ENCODE measurements at places on chromosomes 13 and 19. TPM values are rescaled to one million over a fixed set of nuclear protein-coding genes. Genes with fewer than 3 reads are reported as not detected.

GRCh38 chr19:495402-496111 is 729 bp upstream of the MADCAM1 start:
- H3K4me1 ChIP-seq: no peaks in the 10 kb centered on the region
- no peak overlapping the region for H3K4me3 ChIP-seq
- DNase-seq: peak; percentile 41
- H3K27ac ChIP-seq: no peak overlapping the region
- peaks cover 20% of the 10 kb centered on the region for H3K27me3 ChIP-seq
- peaks cover 11% of the 10 kb centered on the region for H3K36me3 ChIP-seq

DNA sequence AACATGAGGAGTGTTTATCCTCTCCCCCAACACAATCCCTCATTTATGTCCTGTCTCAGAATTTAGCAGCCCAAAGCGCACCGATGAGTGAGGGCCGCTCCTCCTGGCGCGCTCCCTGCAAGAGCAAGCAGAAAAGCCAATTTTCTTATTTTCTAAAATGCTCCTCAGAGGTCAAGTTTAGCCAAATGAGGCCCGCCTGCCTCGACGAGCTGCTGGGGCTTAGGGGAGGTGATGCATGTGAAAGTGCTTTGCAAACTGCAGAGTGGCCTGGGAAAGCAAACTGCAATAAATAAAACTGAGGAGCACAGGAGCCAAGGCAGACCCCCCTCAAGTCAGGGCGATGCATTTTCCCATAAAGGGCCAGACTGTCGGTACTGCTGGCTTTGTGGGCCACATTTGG is 29.0 kb downstream of the CAPS start:
- H3K27me3 ChIP-seq: no peaks in the 10 kb centered on the region
- peaks cover 30% of the 10 kb centered on the region for H3K36me3 ChIP-seq
- H3K4me1 ChIP-seq: no peaks in the 10 kb centered on the region

DNA sequence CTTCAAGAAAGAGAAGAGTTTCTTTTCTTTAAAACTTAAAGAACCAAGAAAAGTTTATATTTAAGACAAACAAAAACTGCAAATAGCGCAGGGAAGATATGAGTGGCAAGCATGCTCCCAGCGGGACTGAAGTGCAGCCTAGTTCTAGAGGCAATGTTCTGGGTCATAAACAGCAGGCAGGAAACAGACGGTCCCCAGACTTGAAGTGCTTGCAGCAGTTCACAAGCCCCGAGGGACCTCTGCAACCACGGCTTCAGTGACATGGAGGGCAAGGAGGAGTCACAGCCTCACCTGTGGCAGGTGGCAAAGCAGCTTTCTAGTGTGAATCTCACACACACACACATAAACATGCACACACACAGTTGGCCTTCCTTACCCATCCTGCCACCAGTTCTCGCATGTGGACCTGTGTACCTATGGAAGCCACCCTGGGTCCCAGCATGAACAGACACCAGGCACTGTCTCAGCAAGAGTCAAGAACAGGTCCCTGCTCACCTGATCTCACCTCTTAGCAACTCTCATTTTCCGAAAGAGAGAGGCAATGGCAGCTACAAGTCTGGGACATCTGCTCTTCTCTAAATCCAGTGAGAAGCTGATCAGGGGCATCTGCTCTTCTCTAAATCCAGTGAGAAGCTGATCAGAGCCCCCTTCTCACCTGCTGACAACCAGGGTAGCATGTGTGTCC is 162.0 kb downstream of the EFNB2 start:
- H3K27me3 ChIP-seq: no peaks in the 10 kb centered on the region
- no peak overlapping the region for H3K27ac ChIP-seq

GRCh38 chr13:20446900-20447299 is 78.8 kb downstream of the CRYL1 start:
- H3K4me1 ChIP-seq: no peaks in the 10 kb centered on the region
- H3K27ac ChIP-seq: no peak overlapping the region
- DNase-seq: no peak

DNA sequence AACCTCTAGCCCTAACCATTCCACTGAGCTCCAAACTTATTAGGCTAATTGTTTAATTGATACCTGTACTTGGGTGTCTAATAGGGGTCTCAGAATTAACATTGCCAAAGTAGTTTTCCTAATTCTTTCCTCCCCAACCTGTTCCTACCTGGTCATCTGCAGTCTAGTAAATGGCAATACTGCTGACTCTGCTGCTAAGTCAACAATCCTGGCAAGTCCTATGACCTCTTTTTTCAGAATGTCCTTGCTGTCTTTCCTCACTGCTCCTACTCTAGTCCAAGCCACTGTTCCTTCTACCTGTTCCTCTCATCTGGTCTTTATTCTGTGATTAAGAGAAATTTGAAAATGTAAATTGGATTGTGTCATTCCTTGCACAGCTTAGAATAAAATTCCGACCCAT is 143.9 kb downstream of the MTUS2 start:
- no peaks in the 10 kb centered on the region for H3K27me3 ChIP-seq
- H3K36me3 ChIP-seq: no peaks in the 10 kb centered on the region
- DNase-seq: no peak
- H3K4me1 ChIP-seq: no peaks in the 10 kb centered on the region

GRCh38 chr19:2255982-2256685 is at the start of gene JSRP1:
Gene JSRP1, minus strand, starts transcription at chr19:2256417. Its CDS starts 1,103 bp downstream, at chr19:2255314.
- H3K27me3 ChIP-seq: no peaks in the 10 kb centered on the region
- peaks cover 6% of the 10 kb centered on the region for H3K4me1 ChIP-seq
- H3K27ac ChIP-seq: no peak within 1 kb of the TSS
- no peak for DNase-seq
- H3K36me3 ChIP-seq: no peaks in the 10 kb centered on the region
- H3K4me3 ChIP-seq: no peak within 1 kb of the TSS

GRCh38 chr19:37699057-37699456 is 20.5 kb downstream of the ZNF607 start:
- H3K4me1 ChIP-seq: no peaks in the 10 kb centered on the region
- H3K4me3 ChIP-seq: no peak overlapping the region
- no peak overlapping the region for H3K27ac ChIP-seq
- DNase-seq: no peak
- H3K27me3 ChIP-seq: no peaks in the 10 kb centered on the region

- DNase-seq: no peak
- peak overlapping the region; percentile 36 for H3K27ac ChIP-seq
- no peaks in the 10 kb centered on the region for H3K27me3 ChIP-seq
These were observed 192.1 kb downstream of the TM9SF2 start for GRCh38 chr13:99693351-99693750.

DNA sequence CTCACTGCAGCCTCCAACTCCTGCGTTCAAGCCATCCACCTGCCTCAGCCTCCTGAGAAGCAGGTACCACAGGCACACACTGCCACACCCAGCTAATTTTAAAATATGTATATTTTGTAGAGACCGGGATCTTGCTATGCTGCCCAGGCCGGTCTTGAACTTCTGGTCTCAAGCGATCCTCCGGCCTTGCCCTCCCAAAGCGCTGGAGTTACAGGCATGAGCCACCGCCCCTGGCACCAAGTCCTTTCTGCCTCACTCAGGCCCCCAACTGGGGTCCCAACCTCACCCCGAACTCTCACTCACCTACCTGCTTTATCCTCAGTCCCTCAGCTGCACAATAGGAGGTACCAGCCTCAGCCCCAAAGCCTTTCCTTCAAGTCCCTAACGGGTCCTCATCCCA is 635 bp upstream of the COL5A3 start:
- H3K4me3 ChIP-seq: peak overlapping the region; percentile 54
- peaks cover 20% of the 10 kb centered on the region for H3K4me1 ChIP-seq
- peaks cover 78% of the 10 kb centered on the region for H3K27me3 ChIP-seq
- no peak overlapping the region for H3K27ac ChIP-seq

DNA sequence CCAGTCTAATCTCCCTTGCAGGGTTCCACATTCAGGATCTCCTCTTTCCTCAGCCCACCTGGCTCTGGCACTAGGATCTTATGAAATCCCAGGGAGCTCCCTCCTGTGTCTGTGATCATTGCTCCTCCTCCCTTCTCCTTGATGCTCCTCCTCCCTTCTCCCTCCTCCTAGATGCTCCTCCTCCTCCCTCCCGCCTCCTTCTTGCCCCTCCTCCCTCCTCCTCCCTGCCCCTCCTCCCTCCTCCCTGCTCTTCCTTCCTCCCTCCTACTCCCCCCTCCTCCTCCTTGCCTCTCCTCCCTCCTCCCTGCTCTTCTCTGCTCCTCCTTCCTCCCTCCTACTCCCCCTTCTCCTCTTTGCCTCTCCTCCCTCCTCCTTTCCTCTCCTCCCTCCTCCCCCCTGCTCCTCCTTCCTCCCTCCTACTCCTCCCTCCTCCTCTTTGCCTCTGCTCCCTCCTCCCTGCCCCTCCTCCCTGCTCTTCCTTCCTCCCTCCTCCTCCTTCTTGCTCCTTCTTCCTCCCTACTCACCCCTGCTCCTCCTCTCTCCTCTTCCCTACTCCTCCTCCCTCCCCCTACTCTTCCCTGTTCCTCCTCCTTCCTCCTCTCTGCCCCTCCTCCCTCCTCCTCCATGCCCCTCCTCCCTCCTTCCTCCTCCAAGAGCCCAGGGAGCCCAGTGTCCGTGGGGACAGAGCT is 14.9 kb upstream of the ZBTB7A start:
- H3K4me1 ChIP-seq: no peaks in the 10 kb centered on the region
- no peak overlapping the region for H3K4me3 ChIP-seq
- H3K36me3 ChIP-seq: peaks cover 12% of the 10 kb centered on the region
- H3K27me3 ChIP-seq: no peaks in the 10 kb centered on the region

- no peaks in the 10 kb centered on the region for H3K27me3 ChIP-seq
- H3K4me3 ChIP-seq: peak overlapping the region; percentile 1
- peaks cover 40% of the 10 kb centered on the region for H3K4me1 ChIP-seq
- H3K36me3 ChIP-seq: peaks cover 13% of the 10 kb centered on the region
These were observed 19.7 kb downstream of the MED26 start for GRCh38 chr19:16608290-16608739.

DNA sequence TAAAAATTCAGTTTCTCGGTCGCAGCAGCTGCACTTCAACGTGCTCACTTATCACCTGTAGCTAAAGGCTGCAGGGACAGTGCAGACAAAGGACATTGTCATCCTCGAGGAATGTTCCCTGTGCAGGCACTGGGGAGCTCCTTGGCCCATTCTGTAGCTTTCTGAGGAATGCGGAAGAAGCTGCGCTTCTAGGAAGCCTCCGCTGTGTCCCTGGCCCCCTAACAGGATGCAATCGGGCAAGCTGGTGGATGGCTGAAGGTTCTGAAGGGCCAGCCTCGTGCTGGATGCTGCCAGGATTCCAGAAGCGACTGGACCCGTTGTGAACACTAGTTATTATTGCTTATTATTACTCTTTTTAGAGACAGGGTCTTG is 8.1 kb downstream of the ANO8 start:
- H3K27me3 ChIP-seq: no peaks in the 10 kb centered on the region
- H3K4me3 ChIP-seq: no peak overlapping the region
- H3K4me1 ChIP-seq: peaks cover 5% of the 10 kb centered on the region
- peaks cover 48% of the 10 kb centered on the region for H3K36me3 ChIP-seq

- H3K27ac ChIP-seq: no peak overlapping the region
- no peak for DNase-seq
- no peaks in the 10 kb centered on the region for H3K36me3 ChIP-seq
- no peak overlapping the region for H3K4me3 ChIP-seq
- H3K27me3 ChIP-seq: peaks cover 73% of the 10 kb centered on the region
These were observed 16.6 kb downstream of the CEACAM7 start for GRCh38 chr19:41671486-41671885.

GRCh38 chr13:48875047-48875446 is 100.7 kb upstream of the FNDC3A start:
- peaks cover 9% of the 10 kb centered on the region for H3K4me1 ChIP-seq
- no peak overlapping the region for H3K27ac ChIP-seq
- no peaks in the 10 kb centered on the region for H3K36me3 ChIP-seq
- H3K4me3 ChIP-seq: no peak overlapping the region
- DNase-seq: no peak

DNA sequence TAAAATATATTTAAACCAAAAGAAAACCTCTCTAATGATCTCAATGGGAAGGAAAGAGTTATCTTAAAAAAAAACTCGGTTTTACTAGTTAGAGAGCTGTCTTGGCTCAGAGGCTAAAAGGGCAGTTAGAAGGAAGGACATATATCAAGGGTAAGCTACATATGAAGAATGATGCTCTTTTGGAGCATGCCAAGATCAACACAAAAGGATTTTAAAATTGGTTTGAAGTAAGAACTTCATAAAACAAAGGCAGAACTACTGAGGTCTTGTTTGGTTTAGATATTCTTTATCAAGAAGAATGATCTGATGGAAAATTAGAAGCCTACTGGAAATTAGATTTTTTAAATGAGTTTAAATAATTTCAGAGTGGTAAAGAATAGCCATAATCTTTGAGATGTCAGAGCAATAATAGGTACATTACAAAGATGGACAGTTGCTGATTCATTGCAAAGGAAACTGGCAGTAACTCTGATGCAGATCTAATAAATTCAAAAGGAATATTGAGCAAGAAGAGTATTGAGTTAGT is 39.4 kb upstream of the LMO7 start:
- H3K27ac ChIP-seq: no peak overlapping the region
- H3K4me1 ChIP-seq: peaks cover 4% of the 10 kb centered on the region
- H3K27me3 ChIP-seq: no peaks in the 10 kb centered on the region

- H3K4me3 ChIP-seq: no peak overlapping the region
- no peaks in the 10 kb centered on the region for H3K27me3 ChIP-seq
- H3K36me3 ChIP-seq: no peaks in the 10 kb centered on the region
These were observed 33.0 kb downstream of the FGF9 start for GRCh38 chr13:21703846-21704245.

GRCh38 chr13:91196958-91197357 is 150.5 kb upstream of the MIR17HG start:
- no peaks in the 10 kb centered on the region for H3K36me3 ChIP-seq
- DNase-seq: no peak
- H3K27me3 ChIP-seq: peaks cover 78% of the 10 kb centered on the region
- no peak overlapping the region for H3K4me3 ChIP-seq
- no peaks in the 10 kb centered on the region for H3K4me1 ChIP-seq

DNA sequence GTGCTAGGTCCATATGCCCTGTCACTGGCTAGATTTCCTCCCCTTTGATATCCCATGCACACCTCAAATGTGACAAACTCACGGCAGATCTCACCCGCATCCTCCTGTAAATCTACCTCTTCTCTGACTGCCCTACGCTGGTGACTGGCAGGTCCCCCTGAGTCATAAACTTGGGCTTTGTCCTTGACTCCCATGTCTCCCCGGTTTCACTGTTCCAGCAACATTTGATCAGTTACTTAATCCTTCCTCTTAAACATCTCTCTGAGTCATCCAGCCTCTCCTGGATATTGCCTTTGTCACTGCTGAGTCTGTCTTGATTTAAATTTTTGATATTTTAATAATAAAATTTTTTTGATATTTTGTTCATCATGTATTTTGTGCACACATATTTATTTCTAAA is 26.5 kb downstream of the FAM216B start:
- no peaks in the 10 kb centered on the region for H3K27me3 ChIP-seq
- no peaks in the 10 kb centered on the region for H3K36me3 ChIP-seq
- no peak overlapping the region for H3K27ac ChIP-seq
- no peaks in the 10 kb centered on the region for H3K4me1 ChIP-seq
- no peak overlapping the region for H3K4me3 ChIP-seq
- peak; percentile 84 for DNase-seq

GRCh38 chr13:113178070-113178895 is 19.8 kb downstream of the PROZ start:
- no peak overlapping the region for H3K4me3 ChIP-seq
- no peak overlapping the region for H3K27ac ChIP-seq
- DNase-seq: peak; percentile 21
- no peaks in the 10 kb centered on the region for H3K27me3 ChIP-seq

The LIN7B gene
- total RNA-seq: 3.2 TPM

The RFPL4AL1 gene
- total RNA-seq: not detected

The TMEM145 gene
- total RNA-seq: not detected

The ANKRD10 gene
- 76.0 TPM for total RNA-seq

The NALCN gene
- total RNA-seq: 8.5 TPM

The APLP1 gene
- total RNA-seq: 1.3 TPM

The SOX1 gene
- not detected for total RNA-seq

The TSHZ3 gene
- not detected for total RNA-seq

The PSPN gene
- total RNA-seq: 1.1 TPM

The AP1M2 gene
- total RNA-seq: 1.8 TPM

Measured in MCF 10A (cell line).